ENCODE measurements at places on chromosomes 16 and 17.
A peak's percentile ranks its signal among the peaks of the same experiment; 100 is the strongest.

DNA sequence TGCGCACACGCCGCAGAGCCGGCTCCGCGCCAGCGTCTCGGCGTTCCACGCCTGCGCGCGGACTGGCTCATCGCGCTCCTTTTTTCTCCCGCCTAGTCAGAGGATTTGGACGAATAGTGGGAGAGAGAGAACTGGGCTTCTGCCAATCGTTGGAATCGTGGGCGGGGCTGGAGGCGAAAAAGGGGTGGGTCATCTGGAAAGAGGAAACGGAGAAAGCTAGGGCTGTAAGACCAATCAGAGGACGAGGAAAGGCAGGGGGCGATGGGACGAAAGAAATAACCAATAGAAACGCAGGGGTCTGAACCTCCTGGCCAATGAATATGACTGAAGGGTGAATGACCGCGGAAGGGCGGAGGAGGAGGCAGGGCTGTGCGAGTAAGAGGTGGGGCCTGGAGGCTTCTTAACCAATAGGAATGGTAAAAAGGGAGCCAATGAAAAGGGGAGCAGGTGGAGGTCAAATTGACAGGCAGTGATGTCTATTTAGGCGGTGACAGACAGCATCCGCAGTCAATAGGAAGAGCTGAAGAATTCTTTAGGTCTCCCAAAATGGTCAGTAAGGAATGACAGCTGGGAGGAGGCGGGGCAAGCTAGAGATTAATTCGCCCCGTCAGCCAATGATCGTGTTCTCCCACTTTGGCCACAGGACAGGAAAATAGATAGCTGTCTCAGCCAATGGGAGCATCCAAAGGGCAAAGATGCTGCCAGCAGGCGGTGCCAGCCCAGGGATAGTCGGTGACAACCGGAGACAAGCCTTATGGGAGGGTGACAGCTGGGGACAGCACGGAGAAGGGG is at the start of gene TBC1D10B:
Gene TBC1D10B (minus strand): TSS at position 39 of the 792 bp plus-strand sequence. CDS start 311 bp downstream, outside the sequence.
- peak; percentile 100 for DNase-seq

DNA sequence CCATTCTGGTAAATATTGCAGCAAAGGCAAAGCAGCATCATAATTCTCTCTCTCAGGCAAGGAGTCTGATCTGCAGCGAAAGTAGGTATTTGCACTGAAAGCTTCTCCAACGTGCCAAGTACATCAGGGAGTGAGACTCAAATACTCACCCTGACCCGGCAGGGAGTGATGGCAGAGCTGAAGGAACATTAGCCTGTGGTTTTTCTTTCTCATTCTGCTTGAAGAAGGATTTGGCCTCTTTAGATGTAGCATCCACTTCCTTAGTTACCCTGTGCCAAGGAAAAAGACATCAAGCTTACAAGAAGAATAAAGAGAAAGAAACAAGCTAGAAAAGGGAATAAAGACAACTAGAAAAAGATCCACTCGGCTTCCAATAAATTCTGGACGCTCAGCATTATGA is 38.4 kb downstream of the CFDP1 start:
- DNase-seq: no peak

- DNase-seq: no peak
Observed at GRCh38 chr17:69346766-69347165, 19.8 kb upstream of the ABCA5 start.

GRCh38 chr16:87409153-87409552 is 17.0 kb downstream of the MAP1LC3B start:
- DNase-seq: no peak

DNA sequence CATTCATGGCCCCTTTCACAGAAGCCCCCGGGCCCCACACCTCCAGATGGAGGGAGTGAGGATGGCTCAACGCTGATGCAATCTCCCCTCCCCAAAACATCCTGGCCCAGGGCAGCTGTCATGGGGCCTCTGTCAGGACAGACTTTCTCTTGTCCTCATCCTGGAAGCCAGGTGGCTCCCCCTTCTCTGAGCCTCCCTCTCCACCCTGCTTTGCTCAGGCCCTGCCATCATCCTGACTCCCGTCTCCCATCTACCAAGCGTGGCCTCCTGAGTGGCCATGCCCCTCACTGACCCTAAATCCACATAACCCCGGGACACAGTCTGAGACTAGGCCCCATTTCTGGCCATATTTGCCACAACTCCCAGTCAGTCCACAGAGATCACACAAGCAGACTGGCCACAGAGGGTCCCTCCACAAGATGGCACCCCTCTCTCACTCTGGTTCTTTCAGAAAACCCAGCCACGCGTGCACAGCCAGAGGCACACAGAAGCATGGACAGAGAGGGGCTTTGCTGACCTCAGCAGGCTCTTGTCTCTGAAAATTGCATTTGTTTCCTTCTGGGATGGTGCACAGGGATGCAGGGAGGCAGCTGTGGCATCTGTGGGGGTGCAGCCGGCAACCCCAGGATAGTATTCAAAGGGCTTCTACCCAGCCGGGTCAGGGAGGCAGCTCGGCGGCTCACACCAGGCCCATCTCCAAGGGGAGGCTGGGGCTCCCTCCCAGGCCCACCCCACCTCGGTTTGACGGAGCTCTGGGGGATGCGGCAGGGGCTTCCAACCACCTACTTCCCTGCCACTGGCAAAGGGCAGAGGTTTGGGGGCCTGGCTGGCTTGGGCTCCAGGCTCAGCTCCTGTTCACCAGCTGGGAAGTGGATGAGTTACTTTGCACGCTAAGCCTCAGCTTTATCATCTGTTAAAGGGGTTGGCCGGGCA is 16.9 kb downstream of the DOC2B start:
- no peak for DNase-seq

DNA sequence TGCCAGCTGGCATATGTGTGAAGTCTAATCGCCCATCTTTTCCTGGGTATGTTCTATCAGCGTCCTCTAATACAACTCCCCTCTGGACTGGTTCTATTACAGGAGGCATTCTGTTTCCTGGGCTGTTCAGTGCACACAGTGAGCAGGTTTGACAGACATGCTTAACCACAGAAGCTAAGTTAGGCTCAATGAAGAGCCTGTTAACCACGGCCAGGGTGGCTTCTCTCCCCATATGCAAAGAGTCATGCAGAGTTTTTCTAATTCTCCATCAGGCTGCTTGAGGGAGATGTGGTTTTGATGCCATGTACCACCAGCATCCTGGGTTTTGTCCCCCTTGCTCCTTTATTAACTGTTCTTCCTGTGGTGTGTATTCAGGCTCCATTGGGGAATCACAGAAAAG is 57.2 kb upstream of the ALOX12 start:
- no peak for DNase-seq

GRCh38 chr16:25228372-25228771 is 11.6 kb downstream of the AQP8 start:
- no peak for DNase-seq

GRCh38 chr16:27522173-27522707 is 27.5 kb downstream of the GTF3C1 start:
- DNase-seq: no peak

GRCh38 chr16:16033208-16033717 is 83.8 kb downstream of the ABCC1 start:
- DNase-seq: peak; percentile 57

Measured in central memory CD4-positive, alpha-beta T cell (primary cell).